Upper lobe of right lung (tissue), 1 donor: ENCODE measurements at places on chromosomes 1 and 21. TPM values are rescaled to one million over a fixed set of nuclear protein-coding genes. Genes with fewer than 3 reads are reported as not detected.

DNA sequence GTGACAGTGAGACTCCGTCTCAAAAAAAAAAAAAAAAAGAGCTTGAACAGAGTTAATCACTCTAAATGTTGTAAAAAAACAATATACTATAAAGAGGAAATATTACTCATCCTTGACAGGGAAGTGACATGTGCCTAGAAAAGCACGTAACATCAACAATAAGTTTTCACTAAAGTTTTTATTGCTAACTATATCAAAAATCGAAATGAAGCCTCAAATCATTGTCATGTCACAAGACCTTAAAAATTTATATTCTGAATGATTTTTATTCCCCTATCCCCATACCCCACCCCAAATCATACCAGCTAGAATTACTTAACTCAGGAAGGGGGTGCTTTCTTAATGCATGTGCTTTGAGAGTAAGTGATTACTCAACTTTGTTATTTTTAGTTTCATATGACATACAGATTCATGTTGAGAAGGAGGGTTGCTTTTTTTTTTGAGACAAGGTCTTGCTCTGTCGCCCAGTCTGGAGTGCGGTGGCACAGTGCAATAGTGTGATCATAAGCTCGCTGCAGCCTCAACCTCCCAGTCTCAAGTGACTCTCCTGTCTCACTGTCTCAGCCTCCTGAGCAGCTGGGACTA is 53.6 kb upstream of the MUTYH start:
- H3K27me3 ChIP-seq = no peaks in the 10 kb centered on the region
- no peaks in the 10 kb centered on the region for H3K36me3 ChIP-seq
- peak overlapping the region; percentile 44 for H3K27ac ChIP-seq

The CD160 gene
- 0.93 TPM for total RNA-seq

GRCh38 chr1:199700551-199700950 is 327.0 kb upstream of the NR5A2 start:
- H3K27ac ChIP-seq = no peak overlapping the region
- H3K27me3 ChIP-seq = no peaks in the 10 kb centered on the region
- no peaks in the 10 kb centered on the region for H3K36me3 ChIP-seq
- no peaks in the 10 kb centered on the region for H3K4me1 ChIP-seq
- H3K4me3 ChIP-seq = no peak overlapping the region

DNA sequence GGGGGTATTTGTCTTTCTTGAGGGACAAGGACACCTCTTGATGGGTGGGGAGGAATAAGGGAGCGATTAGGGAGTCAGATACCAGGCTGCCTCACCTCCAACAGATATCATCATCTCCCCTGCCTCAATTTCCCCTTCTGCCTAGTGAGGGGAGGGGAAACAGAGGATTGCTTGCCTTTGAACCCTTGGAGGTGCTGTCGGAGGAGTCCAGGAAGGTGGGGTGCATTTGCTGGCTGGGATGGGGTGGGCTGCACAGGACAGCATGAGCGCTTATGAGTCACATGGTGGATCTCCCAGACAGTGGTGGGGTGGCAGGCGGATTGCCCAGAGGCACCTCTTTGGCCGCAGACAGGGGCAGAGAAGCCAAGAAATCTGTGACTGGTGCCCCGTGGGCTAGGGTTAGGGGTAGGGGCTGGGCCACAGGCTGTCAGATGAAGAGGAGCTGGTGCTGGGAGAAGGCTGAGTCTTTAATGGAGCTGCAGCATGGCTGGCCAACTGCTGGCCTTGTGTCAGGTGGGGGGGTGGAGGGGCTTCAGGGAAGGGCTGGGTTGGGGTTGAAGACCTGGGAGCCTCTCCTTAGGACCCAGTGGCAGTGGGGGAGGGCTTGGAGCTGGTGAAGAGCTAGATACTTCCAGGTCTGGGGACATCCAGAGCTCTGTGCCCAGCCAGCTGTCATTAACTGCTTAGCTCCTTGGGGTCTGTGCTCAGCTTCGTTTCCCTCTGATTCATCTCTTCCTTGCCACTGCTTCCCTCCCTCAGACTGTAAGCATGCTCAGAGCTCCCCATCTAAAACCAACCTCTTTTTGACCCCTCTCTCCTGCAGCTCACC is 7.0 kb upstream of the ADORA1 start:
- H3K27ac ChIP-seq = no peak overlapping the region
- H3K4me3 ChIP-seq = no peak overlapping the region
- DNase-seq = no peak
- no peaks in the 10 kb centered on the region for H3K36me3 ChIP-seq
- no peaks in the 10 kb centered on the region for H3K4me1 ChIP-seq

DNA sequence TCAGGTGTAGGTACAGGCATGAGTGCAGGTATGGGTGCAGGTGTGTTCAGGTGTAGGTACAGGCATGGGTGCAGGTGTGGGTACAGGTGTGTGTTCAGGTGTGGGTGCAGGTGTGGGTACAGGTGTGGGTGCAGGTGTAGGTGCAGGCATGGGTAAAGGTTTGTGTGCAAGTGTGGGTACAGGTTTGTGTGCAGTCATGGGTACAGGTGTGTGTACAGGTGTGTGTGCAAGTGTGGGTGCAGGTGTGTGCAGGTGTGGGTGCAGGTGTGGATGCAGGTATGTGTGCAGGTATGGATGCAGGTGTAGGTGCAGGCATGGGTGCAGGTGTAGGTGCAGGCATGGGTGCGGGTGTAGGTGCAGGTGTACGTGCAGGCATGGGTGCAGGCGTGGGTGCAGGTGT is 79.4 kb upstream of the ACTL8 start:
- no peak for DNase-seq
- H3K27ac ChIP-seq = no peak overlapping the region
- H3K27me3 ChIP-seq = no peaks in the 10 kb centered on the region

DNA sequence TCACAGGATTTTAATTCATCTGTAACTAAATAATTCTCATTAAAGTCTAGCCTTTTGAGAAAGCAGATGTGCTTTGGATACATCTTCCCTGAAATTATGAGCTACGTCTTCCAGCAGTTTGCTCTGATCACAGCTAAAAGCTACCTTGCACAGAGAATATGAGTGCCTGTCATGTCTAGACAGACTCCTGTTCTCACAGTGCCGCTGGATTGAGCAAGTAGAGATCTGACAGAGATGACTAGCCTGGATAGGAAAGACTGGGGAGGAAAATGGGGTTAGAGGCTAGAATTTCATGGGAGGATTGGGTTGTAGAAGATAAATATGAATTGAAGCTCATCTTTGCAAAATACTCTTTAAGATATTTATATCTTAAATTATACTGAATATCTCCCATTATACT is 24.1 kb downstream of the CEPT1 start:
- H3K27ac ChIP-seq = no peak overlapping the region
- peaks cover 68% of the 10 kb centered on the region for H3K36me3 ChIP-seq
- H3K4me3 ChIP-seq = no peak overlapping the region
- H3K27me3 ChIP-seq = no peaks in the 10 kb centered on the region
- H3K4me1 ChIP-seq = no peaks in the 10 kb centered on the region

The PTGS2 gene
- 30.4 TPM for total RNA-seq

DNA sequence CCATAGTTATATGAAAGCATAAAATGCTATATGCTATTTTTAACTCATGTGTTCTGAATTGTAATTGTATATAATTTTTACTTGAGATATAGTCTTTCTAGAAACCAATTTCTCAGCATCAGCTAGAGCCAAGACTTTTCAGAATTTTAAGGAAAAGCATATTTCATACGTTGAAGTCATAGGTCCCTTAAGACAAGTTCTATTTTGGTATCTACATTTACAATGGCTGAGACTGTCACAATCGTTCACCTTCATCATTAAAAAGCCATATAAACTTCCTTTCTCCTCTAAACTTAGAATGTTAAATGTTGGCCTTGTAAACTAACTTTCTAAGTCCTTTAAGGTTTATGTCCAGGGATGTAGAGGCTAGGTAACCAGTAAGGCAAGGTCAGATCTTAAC is 104.1 kb downstream of the LRRC40 start:
- DNase-seq = no peak
- no peak overlapping the region for H3K27ac ChIP-seq
- no peak overlapping the region for H3K4me3 ChIP-seq
- no peaks in the 10 kb centered on the region for H3K36me3 ChIP-seq
- no peaks in the 10 kb centered on the region for H3K4me1 ChIP-seq

DNA sequence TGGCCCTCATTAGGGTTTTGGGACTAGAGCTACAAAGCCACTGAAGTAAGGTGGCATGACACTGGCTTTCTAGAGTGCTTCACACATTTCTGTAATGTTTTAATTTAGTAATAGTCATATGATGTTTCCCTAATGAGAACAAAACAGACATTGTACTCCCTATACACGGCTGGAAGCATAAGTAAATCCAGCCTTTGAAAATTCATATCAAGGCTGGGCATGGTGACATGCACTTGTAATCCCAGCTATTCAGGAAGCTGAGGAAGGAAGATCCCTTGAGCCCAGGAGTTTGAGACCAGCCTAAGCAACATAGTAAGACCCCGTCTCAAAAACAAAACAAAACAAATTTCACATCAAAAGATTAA is 7.4 kb downstream of the USP48 start:
- H3K27ac ChIP-seq = no peak overlapping the region
- H3K4me1 ChIP-seq = peaks cover 31% of the 10 kb centered on the region

- H3K4me3 ChIP-seq = no peak overlapping the region
- no peaks in the 10 kb centered on the region for H3K36me3 ChIP-seq
- H3K4me1 ChIP-seq = no peaks in the 10 kb centered on the region
- no peak for DNase-seq
Measured at GRCh38 chr1:102296116-102296515, 299.4 kb upstream of the OLFM3 start.

GRCh38 chr1:38084700-38085099 is 38.1 kb upstream of the POU3F1 start:
- no peak for DNase-seq
- H3K27me3 ChIP-seq = no peaks in the 10 kb centered on the region
- H3K4me3 ChIP-seq = no peak overlapping the region
- H3K4me1 ChIP-seq = no peaks in the 10 kb centered on the region

GRCh38 chr1:168008595-168008994 is 71.7 kb upstream of the MPC2 start:
- H3K36me3 ChIP-seq = peaks cover 51% of the 10 kb centered on the region
- no peaks in the 10 kb centered on the region for H3K4me1 ChIP-seq
- no peak for DNase-seq
- H3K27me3 ChIP-seq = no peaks in the 10 kb centered on the region
- H3K4me3 ChIP-seq = no peak overlapping the region
- no peak overlapping the region for H3K27ac ChIP-seq

DNA sequence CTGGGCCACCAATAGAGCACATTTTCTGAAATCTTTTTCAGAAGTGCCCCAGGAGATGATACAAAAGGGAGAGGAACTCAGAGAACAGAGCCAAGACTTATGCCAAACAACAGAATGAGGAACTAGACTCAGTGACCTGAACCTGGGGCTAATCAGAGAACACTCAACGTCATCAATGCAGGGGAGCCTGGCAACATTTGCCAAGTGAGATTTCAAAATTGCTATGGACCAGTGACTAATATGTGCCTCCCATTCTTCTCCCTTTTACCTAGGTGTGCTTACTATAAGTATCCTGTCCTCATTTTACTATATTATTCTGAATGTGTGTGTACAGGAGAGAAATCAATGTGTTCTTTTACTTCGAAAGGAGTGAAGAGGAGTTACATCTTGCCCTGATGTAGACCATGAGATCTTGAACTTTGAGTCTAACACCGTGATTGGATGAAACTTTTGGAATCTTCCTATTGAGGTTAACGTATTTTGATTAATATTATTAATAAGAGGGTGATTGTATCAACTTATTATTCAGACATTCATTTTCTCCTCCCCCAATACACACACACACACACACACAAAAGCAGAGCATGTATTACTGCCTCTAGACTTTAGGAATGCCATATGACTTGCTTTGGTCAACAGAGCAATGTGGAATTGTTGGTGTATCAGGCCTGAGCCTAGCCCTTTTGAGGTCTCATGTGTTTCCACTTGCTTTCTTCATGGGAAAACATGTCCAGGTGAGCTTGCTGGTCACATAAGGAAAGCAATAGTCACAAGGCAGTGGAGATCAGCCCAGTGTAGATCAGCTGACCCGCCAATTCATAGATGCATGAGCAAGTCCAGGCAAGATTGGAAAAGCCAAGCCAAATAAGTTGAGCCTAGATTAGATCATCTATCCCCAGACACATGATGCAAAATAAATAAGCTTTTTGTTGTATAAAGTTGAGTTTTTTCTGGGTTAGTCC is 80.3 kb upstream of the ETS2 start:
- H3K27me3 ChIP-seq = no peaks in the 10 kb centered on the region
- DNase-seq = no peak
- no peak overlapping the region for H3K4me3 ChIP-seq
- no peak overlapping the region for H3K27ac ChIP-seq
- no peaks in the 10 kb centered on the region for H3K36me3 ChIP-seq
- no peaks in the 10 kb centered on the region for H3K4me1 ChIP-seq
